Uterine smooth muscle cell (primary cell): ENCODE measurements at places on chromosomes 3 and 15. TPM values are rescaled to one million over a fixed set of nuclear protein-coding genes. Genes with fewer than 3 reads are reported as not detected.

EEF1AKMT4 gene
- total RNA-seq: 1.6 and 2.2 TPM in 2 replicates

CCR5 gene
- 0.11 TPM in 1 of 2 replicates, not detected in the other for total RNA-seq

GLDN gene
- total RNA-seq: 0.22 and 0.37 TPM in 2 replicates

CIDEC gene
- total RNA-seq: 0.12 TPM in 1 of 2 replicates, not detected in the other

HCN4 gene
- not detected in 2 replicates for total RNA-seq

VGLL3 gene
- total RNA-seq: 11.2 and 25.5 TPM in 2 replicates

SUCLG2 gene
- total RNA-seq: 79.8 and 87.6 TPM in 2 replicates

MUC4 gene
- total RNA-seq: under 0.01 TPM in 1 of 2 replicates, not detected in the other

INSYN1 gene
- 0.11 and 0.50 TPM in 2 replicates for total RNA-seq

TRMT10C gene
- 23.9 and 33.5 TPM in 2 replicates for total RNA-seq

SLC6A1 gene
- total RNA-seq: not detected in 2 replicates

RBP2 gene
- not detected in 2 replicates for total RNA-seq

RLBP1 gene
- total RNA-seq: not detected in 2 replicates

STRIT1 gene
- not detected in 2 replicates for total RNA-seq

TMEM108 gene
- under 0.01 and 0.12 TPM in 2 replicates for total RNA-seq

SLC28A1 gene
- under 0.01 and 0.12 TPM in 2 replicates for total RNA-seq

MST1R gene
- total RNA-seq: 0.25 and 0.33 TPM in 2 replicates

GOLGA6D gene
- 0.12 TPM in 1 of 2 replicates, not detected in the other for total RNA-seq

IRAK2 gene
- 4.9 and 6.2 TPM in 2 replicates for total RNA-seq

ZBTB47 gene
- 24.0 and 33.1 TPM in 2 replicates for total RNA-seq

CASR gene
- not detected in 2 replicates for total RNA-seq

ATP13A5 gene
- not detected in 2 replicates for total RNA-seq

EPB42 gene
- total RNA-seq: not detected in 2 replicates

TNFSF10 gene
- 1.4 and 2.0 TPM in 2 replicates for total RNA-seq

PYGO1 gene
- total RNA-seq: 5.9 and 10.6 TPM in 2 replicates

ZNF660 gene
- 0.55 and 1.7 TPM in 2 replicates for total RNA-seq

PIGX gene
- 19.6 and 35.7 TPM in 2 replicates for total RNA-seq

TRAK1 gene
- 17.8 and 29.9 TPM in 2 replicates for total RNA-seq

ALDH1L1 gene
- 0.25 TPM in 1 of 2 replicates, not detected in the other for total RNA-seq

SPINK8 gene
- total RNA-seq: not detected in 2 replicates

TRIM42 gene
- not detected in 2 replicates for total RNA-seq

DGKG gene
- 1.1 and 6.3 TPM in 2 replicates for total RNA-seq

AMIGO3 gene
- total RNA-seq: 1.1 TPM in 1 of 2 replicates, not detected in the other

SLC22A13 gene
- 0.22 and 0.25 TPM in 2 replicates for total RNA-seq

FBXO40 gene
- total RNA-seq: under 0.01 TPM in 1 of 2 replicates, not detected in the other

ZNF80 gene
- total RNA-seq: not detected in 2 replicates

CCRL2 gene
- total RNA-seq: 0.62 and 1.5 TPM in 2 replicates
